NCI-H1417 (cell line): ENCODE measurements at places on chromosomes 5 and 9.

GRCh38 chr5:113115061-113115460 lies 138.5 kb downstream of the DCP2 start:
- no peak for DNase-seq

- DNase-seq: no peak
Measured at GRCh38 chr5:76690037-76690679, 25.8 kb upstream of the F2R start.

DNA sequence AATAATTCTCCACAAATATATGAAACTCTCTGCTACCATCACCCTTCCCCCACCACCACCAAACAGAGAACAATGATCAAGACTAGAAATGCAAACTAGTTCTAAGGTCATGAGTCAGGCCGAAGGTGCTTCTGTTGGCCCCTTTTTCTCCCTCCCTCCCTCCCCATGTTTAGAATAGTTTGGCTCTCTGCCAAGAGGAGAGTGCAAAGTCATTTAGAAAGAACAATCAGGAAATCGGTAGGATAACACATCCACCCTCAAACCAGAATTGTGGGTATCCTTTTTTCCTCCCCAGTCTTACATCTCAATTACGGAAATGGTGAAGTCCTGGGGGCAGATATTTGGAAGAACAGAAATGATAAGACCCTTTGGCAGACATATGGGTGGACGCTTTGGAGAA lies 170.1 kb downstream of the SLF1 start:
- DNase-seq: peak; percentile 5

DNA sequence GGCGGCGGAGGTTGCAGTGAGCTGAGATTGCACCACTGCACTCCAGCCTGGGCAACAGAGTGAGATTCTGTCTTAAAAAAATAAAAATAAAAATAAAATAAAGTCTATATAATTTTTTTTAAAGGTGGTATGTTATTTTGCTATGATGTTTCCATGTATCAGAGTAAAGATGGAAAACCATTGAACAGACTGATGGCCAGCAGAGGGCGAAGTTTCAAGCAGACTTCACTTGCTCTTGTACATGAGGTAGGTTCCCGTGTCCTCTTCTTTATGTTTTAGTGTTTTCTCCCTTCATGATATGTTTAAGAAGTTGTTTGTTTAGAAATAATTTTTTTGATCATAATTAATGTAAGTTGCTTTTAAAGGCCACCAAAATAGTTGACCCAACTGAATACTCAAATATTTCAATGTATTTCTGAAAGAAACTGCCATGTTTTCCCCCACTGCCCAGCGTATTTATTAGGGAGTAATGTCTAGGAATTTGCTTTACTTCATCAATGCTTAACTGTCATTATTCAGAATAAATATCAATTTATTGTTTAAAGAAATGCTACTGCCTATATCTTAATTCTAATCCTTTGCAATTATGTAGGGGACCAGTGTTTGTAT lies 146.4 kb downstream of the HACD4 start:
- peak; percentile 60 for DNase-seq

- DNase-seq: no peak
Measured at GRCh38 chr5:149898811-149899210, 45.8 kb downstream of the PDE6A start.

- DNase-seq: no peak
Measured at GRCh38 chr5:9947225-9947714, 302.4 kb downstream of the ATPSCKMT start.

DNA sequence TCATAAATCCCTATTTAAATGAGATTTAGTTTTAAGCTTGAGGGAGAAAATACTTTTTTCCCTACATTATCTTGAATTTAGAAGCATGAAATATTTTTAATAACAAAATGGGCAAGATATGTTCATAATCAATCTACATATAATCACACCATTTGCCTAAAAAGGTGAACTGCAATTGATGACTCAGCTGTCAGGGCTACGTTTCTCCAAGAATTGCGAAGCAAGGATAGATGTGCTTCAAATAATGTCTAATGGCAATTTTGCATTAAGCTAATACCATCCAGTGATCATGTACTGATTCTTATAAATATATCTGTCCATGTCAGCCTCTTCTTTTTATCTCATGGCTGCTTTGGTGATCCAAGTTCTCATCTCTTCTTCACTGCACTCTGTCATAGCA lies 404.4 kb downstream of the MAN2A1 start:
- DNase-seq: no peak

DNA sequence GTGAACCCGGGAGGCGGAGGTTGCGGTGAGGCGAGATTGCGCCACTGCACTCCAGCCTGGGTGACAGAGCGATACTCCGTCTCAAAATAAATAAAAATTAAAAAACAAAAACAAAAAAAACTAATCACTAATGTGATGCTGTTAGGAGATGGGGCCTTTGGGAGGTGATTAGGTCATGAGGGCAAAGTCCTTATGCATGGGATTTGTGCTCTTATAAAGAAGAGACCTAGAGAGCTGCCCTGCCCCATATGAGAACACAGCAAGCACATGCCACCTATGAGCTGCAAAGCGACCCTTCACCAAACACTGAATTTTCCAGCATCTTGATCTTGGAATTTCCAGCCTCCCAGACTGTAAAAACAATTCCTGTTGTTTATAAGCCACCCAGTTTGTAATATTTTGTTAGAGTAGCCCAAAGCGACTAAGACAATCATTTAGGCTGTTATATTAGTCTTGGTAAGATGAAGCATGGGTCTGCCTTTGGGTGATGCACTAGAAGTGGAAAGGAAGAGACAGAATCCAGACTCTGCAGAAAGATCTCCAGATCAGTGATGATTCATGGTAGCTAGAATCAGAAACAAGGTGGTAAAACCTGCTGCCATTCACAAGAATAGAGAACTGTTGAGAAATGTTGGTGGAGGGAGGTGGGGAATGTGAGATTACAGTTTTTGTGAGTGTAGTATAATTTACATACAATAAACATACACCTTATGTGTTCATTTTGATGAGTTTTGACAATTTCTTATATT lies 26.2 kb downstream of the GPR21 start:
- no peak for DNase-seq

DNA sequence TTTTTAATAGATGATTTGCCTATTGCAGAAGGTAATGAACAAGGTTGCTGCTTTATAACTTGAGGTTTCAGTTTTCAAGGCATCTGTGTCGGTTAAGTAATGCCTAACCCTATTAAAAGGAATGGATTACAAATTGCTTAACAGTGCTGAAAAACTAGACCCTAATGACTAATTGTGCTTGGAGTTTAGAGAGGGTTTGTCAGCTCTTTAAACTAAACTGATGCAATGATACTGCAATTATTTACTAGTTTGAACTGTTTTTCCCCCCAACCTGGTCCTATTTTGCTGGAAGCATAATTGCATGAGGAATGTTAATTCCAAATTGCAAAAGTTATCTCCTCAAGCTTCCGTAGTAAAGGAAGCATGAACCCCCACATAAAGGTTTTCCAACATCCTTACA lies 39.3 kb upstream of the TLX3 start:
- DNase-seq: no peak

DNA sequence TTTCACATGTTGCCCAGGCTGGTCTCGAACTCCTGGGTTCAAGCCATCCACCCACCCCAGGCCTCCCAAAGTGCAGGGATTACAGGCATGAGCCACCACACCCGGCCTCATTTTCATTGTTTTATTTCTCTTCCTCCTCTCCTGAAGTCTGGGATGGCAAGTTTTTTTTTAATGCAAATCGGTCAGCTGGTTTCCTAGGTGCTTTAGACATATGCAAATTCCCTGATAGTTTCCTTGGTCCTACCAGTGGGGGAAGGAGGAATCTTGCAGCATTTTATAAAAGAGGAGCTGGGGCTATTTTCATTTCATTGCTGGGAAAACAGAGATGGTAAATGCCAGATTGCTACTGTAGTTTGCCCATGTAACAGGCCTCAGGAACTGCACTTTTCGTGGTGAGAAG lies 179.4 kb downstream of the ACTL7B start:
- no peak for DNase-seq

DNA sequence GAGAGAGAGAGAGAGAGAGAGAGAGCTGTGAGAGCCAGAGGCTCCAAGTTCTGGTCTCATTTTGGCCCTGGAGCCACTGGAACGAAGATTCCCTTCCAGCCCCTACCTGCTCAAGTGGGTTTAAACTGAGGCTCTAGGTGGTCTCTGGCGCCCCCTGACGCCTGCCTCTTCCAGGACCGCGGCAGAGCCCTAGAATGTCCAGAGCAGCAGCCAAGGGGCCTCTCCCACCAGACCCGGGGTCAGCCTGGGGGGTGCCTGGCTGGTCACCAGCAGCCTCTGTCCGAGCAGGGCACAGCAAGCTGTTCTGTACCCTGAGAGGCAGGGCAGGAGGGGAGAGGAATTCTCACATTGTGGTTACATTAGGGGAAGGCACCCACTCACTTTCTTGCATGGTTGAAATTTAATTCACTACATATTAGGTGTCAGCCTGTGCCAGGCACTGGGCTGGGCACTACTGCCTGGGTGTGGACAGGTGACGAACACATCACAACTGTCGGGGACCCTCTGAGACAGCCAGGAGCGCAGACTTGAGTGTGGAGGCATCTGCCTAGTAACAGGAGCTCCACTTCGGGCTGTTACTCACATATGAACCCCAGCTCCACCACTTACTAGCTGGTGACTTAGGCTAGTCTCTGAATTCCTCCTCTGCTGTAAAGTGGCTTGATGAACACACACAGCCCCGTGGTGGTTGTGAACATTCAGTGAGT lies 44.5 kb downstream of the AMBP start:
- DNase-seq: peak; percentile 23

DNA sequence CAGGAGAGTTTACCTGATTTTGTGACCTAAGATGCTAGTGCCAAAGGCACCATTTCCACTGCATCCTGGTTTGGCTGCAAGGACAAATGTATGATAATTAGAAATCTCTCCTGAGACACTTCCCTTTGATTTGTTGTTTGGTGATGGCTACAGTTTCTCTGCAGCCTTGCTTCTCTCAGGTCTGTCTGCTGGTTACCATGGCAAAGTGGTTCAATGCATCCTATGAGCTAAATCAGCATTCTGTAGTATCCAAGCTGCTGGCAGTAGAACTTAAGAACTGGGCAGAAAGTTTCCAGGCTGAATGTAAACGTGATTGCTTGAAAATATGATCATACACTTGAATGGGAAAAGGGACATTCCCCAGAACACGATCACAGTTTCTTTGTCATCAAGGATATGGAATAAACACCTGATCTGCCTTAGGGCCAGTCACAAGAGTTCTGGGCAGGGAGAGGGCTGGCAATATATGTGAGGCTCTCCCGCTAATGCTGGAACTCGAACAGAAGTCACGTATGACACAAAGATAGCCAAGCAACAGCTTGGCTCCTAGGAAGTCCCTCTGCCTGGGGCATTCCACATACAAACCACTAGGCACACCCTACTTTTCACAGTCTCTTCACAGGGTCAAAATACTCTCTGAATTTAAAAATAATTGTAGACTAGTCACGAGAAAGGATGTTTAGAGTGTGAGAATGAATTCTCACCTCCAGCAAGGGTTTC lies 138.1 kb upstream of the GRAMD2B start:
- DNase-seq: no peak

DNA sequence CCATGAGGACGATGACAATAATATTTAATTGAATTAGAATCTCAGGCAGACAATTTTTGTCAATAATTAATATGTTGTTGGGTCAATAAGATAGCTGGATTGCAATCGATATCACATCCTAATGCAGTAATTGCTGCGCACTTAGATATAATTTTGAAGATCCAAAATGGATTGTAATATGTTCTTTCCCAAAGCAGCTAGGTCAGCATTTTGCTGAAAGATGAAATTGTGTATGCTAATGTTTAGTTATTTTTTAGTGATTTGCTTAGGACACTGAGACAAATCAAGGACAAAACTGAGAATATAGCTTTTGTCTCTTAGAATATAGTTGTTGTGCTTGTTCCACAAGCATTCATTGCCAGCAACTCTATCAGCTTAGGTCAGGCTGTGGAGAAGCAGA lies 389.9 kb downstream of the MTRR start:
- DNase-seq: no peak

GRCh38 chr9:134545543-134546245 lies 95.9 kb upstream of the COL5A1 start:
- DNase-seq: no peak

- DNase-seq: no peak
Measured at GRCh38 chr5:10009802-10010201, 239.9 kb downstream of the ATPSCKMT start.

GRCh38 chr5:145723516-145723915 lies 111.6 kb downstream of the PRELID2 start:
- DNase-seq: no peak

DNA sequence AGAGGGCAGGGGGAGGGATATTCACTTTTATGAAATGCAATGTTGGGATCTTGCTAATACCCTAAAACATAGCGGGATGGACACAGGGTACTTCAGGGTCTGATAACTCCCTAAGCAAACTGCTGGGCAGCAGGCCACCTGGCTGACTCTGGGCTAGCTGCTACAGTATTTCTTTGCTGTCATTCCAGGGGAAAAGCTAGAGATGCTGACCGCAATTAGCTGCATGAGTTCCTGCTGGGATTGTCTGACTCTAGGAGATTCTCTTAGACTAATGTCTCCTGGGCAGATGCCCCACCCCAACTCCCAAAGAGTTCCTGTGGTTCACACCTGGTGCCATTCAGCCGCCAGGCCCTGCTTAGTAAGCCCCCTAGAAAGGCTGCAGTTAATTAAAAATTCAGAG lies 69.9 kb downstream of the PSAT1 start:
- peak; percentile 11 for DNase-seq

DNA sequence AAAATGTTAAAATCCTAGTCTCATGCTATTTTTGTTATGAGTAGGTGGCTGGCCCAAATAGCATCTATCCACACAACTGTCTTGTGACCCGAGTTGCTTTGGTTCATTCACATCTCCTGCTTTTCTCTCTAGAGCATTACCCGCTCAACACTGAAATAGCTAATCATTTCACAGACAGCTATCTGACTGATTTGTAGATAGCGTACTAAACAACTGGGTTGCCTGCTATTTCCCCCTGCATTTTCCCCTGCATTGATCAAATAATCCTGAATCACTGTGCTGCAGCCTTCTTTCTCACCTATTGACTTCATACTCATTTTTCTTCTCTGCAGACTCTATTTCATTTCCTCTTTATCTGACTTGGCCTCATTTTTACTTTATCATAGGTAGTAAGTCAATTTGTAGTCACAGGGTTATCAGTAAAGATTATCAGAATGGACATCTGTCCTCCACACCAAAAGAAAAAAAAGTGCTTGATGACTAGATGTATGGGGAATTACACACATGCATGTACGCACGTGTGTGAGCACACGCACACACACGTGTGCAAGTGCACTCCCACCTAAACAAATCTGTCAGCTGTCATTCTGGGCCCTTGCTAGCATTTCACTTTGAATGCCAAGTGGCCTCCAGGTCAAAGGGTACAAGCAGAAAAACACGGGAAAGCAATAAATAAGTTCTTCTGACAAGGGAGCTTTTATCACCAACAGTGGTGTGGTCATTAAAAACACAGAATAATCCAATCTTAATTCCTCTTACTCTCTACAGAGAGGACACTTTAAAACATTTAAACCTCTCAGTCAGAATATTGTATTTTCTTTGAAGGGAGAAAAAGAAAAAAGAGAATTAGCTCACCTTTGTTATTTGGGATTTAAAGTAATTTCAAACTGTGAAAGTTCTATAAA lies 501.6 kb downstream of the EFNA5 start:
- no peak for DNase-seq
